ENCODE measurements at places on chromosomes 2 and 18.
A peak's percentile ranks its signal among the peaks of the same experiment; 100 is the strongest.

DNA sequence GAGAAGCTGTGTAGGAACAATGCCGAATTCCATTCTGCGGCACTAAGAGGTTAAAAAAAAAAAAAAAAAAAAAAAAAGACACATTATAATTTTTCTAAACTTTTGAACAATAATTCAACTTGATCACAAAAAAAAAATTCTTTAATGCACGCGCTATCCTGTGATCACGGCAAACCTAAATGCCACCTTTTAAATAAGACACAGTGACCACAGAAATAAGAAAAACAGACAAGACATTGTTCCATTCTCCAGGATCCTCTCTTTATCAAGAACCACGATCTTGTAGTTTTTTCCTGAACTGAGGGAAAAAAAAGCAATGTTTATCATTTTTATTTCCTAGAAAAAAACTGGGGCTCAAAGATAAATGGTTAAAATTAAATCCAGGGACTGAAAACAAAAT, 9.4 kb downstream of the SUCLG1 start:
- DNase-seq, result no peak

DNA sequence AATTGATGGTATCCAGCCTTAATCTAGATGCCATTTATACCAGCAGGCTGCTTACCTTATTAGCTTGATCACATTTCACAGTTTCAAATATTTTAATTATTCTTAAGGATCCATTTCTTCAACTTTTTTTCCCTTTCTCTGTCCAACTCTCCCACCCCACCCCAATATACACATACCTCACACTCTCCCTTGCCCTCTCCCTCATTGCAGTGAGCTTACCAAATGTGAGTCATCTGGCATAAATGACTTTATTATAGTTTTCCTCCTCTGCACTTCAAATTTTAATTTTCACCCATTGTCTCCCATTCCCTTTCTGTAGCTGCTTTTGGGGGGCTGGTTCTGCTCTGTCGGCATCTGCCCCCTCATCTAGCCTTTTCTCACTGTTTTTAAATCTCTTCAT, 12.9 kb downstream of the HTR2B start:
- no peak for DNase-seq

GRCh38 chr18:10688766-10689165, 162.9 kb downstream of the NAPG start:
- DNase-seq, result no peak

DNA sequence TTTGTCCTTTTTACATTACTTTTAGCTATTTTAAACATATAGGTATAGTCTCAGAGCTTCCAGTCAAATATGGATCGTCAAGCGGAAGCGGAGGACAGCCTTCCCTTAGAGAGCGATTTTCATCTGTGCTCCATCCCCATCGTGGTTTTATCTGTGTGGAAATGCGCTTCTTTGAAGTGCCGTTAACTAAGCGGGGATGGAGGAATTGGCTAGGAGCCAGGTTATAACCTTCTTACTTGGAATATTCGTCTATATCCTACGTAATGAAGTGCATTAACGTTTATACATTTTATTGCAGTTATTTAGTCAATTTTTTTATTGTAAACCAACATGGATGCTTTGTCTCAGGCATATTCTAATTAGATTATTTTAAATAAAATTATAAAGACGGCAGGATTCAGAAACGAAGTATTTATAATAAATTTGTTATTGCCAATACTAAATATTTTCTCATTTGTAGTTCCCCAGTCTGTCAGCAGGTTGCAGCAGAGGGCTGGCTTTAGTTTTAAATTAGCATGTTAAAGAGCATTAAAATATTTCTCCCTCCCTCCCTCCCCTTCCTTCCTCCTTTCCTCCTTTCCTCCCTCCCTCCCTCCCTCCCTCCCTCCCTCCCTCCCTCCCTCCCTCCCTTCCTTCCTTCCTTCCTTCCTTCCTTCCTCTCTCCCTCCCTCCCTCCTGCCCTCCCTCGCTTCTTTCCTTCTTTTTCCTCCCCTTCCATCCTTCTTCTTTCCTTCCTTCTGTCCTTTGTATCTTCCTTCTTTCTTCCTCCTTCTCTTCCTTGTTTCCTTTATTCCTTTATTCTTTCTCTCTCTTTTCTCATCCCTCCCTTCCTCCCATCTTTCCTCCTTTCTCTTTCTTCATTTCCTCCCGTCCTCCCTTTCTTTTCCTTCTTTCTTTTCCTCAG, 80.6 kb upstream of the DOCK10 start:
- peak; percentile 48 for DNase-seq

DNA sequence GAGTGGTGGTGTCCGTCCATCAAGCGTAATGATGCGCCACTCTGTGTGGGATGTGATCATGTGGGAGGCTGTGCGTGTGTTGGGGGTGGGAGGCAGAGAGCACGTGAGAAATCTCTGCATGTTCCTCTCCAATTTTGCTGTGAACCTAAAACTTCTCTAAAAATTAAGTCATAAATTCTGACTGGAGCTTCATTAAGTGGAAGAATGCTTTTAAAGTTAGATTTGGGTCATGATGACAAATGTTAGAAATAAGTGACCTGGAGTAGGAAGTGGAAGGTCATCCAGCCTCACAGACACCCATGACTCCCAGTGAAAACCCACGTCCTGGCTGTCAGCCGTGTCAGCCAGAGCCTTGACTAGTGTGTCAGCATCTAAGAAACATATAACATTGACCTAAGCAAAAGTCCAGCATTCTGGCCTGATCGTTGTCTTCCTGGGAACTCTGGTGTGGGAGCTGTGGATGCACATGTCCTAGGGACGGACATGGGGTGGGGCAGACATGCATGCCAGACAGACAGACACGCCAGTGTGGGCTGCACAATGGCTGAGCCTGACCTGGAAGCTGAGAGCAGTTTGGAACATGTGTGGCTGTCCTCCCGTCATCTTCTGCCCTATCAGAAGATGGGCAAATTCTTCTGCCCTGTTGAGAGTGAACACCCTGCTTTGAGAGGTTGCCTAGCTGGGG, 245.6 kb downstream of the FAM210A start:
- no peak for DNase-seq

GRCh38 chr2:239113171-239113570, 265.3 kb downstream of the TWIST2 start:
- peak; percentile 14 for DNase-seq

- no peak for DNase-seq
These were observed 43.7 kb downstream of the MEX3C start for GRCh38 chr18:51153659-51154371.

- DNase-seq, result no peak
These were observed 73.2 kb upstream of the NRP2 start for GRCh38 chr2:205609113-205609512.

GRCh38 chr18:21242141-21242779, at the start of gene GREB1L:
Gene GREB1L (plus strand): TSS chr18:21242232. CDS start chr18:21383519, 141,287 bp downstream.
- DNase-seq, result peak; percentile 60

DNA sequence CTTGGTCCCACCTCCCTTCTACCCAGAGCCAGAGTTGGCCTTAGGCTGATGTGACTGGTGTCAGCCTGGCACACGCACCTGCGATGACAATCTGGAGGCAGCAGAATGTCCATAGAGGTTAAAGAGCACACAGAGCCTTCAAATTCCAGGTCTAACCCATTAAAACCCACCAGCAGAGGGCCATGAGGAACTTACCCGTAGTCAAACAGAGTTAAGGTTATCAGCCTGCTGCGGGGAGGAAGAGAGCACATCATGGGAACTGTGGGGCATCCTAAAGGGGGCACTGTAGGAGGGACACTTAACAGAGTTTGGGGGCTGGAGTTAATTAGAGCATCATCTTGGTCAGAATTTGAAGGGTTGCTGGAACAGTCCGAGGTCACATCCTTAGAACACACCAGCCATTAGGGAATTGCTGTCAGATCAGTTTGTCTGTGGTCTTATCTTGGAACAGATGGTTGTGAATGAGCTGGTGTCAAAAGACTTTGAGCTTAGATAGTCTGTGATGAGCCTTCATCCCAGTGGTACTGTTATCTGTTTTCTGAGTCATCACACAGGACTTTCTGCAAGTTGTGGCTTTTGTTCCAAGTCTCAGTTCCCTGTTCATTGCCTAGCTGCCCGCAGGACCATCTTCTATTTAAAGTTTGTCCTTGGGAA, 248.6 kb downstream of the LOXHD1 start:
- no peak for DNase-seq

- no peak for DNase-seq
These were observed 106.6 kb upstream of the ID2 start for GRCh38 chr2:8575038-8575833.
